ENCODE measurements at places on chromosomes 5 and 9.
A peak's percentile ranks its signal among the peaks of the same experiment; 100 is the strongest.

- DNase-seq = no peak
These were observed 802 bp downstream of the APBB3 start for GRCh38 chr5:140563596-140563995.

- DNase-seq = no peak
These were observed 35.7 kb upstream of the ORM1 start for GRCh38 chr9:114287001-114287762.

DNA sequence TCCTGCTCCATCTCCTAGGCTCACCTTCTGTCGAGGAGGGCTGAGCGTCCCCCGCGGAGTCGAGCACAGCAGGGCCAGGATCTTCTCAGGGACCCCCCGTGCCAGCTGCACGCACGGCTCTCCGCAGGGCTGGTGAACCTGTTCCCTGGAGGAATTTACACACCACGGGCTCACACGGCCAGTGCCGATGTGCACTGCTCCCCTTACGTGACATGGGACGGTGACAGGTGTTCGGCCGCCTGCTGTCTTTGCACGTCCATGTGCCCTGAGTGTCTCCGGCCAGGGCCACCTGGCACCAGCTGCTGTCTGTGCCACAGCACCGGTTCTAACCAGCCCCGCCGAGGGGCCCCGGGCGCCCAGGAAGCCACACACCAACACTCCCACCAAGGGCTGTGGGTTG, 8.7 kb upstream of the AGPAT2 start:
- DNase-seq = no peak

DNA sequence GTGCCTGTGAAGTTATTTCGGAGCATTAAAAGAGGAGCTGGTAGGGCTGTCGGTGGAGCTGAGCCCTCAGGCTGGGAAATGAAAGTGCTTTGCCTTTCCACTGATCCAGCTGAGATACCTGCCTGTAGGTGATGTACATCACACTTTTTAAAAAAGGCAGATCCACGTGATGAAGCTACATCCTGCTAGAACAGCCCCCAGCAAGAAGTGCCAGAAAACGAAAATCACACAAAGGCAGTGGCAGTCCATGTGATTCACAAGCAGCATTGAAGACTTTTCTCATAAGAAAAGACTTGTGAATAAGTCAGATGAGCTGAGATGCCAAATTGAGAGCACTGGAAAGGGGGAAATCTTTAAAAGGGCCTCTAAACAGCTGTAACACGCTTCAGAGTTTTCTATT, 765.1 kb downstream of the PTPRD start:
- no peak for DNase-seq

DNA sequence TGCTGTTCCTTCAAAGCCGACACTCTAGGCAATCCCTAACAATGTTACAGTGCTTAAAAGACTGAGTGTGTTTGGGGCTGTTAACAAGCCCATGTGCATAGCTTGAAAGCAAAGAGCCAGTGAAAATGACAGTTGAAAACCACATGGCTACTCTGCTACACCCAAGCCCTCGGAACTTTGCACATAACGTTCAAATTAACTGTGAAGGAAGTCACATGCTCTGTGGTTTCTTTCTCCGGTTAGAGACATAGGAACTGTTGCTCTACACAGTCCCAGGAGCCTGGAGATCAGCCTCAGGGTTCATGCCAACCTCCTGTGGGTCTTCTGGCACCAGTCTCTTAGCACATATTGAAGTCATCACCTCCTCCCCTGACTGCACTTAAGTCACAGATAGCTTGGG, 51.1 kb downstream of the C9orf152 start:
- no peak for DNase-seq

DNA sequence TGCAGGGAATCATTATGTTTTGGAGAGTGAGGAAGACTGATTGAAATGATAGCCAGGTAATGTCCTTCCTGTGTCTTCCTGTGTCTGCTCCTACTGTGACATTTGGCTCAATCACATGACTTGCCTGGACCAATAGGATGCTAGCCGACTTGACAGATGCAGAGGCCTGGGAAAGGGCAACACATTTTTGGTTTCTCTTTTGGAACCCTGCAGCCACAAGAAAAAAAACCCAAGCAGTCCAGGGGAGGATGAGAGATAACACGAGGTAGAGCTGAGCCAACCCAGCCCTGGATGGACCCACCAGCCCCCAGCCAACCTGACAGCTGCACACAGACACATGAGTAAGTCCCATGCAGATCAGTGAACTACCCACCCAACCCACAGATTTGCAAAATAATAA, 256.1 kb upstream of the SMARCA2 start:
- no peak for DNase-seq

DNA sequence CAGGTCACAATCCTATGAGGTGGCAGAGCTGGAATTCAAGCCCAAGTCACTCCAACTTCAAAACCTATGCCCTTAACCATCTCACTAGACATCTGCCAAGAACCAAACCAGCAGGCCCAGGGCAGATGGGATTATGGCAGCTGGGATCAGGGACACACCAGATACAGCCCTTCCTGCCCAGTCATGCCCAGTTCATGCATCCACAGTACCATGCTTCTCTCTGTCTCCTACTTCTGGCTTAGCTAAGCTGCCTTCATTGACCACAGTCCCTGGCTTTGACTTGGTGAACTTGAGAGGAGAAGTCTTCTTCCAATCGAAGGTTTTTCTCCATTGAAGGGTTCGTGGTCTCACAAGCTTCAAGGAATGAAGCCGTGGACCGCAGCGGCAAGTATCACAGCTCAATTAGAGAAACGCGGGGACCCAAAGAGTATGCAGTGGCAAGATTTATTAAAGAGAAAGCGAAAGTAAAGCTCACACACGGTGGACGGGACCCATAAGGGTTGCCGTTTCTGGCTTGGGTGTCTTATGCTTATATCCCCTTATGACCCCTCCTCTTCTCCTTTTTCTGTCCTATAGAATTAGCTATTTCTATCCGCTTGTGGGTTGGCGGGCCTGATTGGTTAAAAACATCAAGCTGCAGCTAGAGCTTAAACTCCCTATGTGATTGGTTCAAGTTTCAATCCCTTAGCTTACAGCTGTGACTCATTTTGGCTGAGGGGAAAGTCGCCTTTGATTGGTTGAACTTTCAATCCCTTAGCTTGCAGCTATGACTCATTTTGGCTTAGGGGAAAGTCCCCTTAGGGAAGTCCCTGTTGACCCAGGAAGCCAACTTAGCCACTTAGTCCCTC, 101.2 kb downstream of the TRIM36 start:
- peak; percentile 7 for DNase-seq

DNA sequence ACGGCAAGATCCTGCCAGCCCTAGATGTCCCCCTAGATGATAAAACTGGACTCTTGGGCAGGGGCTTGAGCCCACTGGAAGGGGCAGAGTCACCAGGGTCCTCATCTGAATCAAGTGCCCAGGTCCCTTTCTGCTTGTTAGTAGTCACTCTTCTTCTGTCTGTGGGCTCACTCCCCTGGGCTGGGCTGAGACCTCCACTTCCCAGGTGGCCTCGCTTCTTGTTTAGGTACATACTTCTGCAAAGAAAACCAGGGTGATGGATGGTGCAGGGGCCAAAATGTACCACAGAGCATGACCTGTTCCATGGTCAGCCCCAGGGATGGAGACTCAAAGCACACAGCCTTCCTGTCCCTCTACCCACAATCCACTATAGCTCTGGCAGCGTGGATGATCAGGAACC, 845 bp upstream of the SLC46A2 start:
- DNase-seq = no peak

- no peak for DNase-seq
These were observed 95.5 kb upstream of the PTPN3 start for GRCh38 chr9:109593612-109594011.

- no peak for DNase-seq
These were observed 33.8 kb upstream of the PANK3 start for GRCh38 chr5:168612996-168613395.

DNA sequence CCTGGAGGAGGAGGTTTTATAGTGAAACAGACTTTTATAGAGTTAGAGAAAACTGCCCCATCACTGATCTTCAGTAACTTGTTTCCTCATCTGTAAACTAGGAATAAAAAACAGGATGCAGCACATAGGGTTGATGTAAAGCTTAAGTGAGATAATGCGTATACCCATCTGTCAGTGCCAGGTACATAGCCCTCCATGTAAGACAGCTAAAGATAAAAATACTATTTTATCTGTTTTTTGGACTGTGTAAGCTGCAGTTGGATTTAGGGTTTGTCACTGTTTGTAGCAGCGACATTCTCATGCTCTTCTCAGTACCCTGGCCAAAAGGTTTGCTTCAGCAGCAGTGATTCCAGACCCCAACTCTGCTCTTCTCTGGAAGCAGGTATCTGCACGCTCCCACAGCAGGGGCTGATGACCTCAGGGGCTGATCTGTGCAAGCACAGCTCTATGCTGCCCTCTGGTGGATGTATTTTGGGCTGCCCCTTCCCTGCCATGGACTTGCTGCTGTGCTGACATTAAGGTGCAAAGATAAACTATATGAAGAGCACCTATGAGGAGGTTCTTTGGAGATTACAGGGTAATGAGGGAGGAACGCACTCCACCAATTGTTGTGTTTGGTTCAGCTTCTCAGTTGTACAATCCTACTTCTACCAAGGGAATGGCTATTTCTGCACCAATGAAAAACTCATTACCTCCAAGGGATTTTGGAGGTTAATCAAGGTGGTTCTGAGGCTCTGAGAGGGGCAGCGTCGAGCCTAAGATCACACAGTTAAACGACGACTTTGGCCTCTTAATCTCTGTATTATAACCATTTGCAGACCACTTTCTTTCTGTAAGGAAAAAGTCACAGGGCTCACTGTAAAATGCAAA, 13.1 kb downstream of the HMHB1 start:
- peak; percentile 55 for DNase-seq

GRCh38 chr5:86917117-86917579, 299.4 kb downstream of the COX7C start:
- DNase-seq = no peak

- DNase-seq = no peak
These were observed 13.9 kb downstream of the PLK2 start for GRCh38 chr5:58446024-58446423.

- DNase-seq = peak; percentile 31
These were observed 70.6 kb downstream of the ACTBL2 start for GRCh38 chr5:57411982-57412381.

DNA sequence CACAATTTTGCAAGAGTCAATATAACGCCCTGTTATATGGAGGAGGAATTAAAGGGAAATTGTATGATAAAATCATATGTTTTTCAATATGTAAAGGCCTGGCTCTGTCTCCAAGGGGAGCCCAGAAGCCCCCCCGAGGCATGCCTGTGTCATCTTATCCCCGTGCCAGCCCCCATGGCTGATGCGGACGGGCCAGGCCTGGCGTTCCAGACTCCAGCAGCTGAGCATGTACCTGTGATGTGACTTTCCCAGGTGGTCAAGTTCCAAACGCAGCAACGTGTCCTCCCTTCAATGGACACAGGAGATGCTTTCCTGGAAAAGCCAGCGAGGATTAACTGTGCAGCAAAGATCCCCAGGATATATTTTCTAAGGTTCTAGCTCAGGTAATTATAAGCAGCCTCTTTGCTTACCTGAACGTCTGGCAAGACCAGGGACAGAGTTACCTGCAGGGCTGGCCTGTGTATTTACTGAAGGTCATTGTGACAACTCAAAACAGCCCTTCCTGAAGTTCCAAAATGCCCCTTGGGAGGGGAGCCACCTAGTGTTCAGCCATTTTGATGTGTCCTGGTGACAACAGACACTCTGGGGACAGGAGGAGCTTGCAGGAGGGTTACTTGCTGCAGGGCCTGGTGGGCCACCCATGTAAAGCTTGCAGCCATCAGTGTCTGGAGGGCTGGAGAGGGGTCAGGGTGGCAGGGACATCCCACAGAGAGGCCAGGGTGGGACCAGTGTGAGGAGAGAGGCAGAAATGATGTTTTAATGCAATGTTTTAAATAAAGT, 53.3 kb upstream of the RNU6ATAC start:
- no peak for DNase-seq

Data from H54 (cell line).